ENCODE measurements at places on chromosomes 2 and 18.

- DNase-seq: no peak
These were observed 20.8 kb downstream of the LAMA3 start for GRCh38 chr18:23710068-23710527.

DNA sequence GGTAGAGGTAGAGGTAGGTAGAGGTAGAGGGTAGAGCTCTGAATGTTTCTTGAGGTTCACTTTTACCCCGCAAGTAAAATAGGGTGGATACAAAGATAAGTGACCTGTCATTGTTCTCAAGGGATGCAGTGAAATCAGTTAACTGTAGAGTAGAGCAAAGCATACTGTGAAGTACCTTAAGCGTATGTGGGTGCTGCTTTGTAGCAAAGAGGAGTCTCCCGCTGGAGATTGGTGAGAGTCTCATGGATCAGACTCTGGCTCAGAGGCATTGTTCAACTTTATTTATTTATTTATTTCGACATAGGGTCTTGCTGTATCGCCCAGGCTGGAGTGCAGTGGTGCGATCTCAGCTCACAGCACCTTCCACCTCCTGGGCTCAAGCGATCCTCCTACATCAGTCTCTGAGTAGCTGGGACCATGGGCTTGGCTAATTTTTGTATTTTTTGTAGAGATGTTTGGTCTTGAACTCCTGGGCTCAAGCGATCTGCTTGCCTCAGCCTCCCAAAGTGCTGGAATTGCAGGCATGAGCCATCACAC lies 38.7 kb downstream of the MTA3 start:
- no peak for DNase-seq

- no peak for DNase-seq
These were observed 69.2 kb upstream of the EDAR start for GRCh38 chr2:109058191-109058632.

GRCh38 chr2:109001201-109001600 lies 12.2 kb upstream of the EDAR start:
- no peak for DNase-seq

DNA sequence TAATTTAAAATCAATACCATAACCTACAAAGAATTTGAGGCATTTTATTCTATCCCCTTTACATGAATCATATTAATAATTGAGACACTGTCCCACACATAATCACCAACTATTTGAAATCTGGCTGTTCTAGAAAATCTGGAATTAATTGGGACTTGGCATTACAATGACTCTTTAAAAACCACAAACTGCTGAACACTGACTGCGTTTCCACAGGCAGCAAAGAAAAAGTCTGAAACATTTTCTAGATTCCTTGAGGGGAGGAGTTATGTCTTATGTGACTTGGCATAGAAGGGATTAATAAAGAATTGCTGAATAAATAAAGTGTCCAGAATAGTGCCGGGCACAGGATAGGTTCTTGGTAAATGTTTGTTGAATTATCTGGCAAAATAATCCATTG lies 61.4 kb downstream of the GPR39 start:
- DNase-seq: peak; percentile 40

- no peak for DNase-seq
These were observed 282.6 kb downstream of the LRP1B start for GRCh38 chr2:141848191-141848590.

Measured in GM04504 (cell line).